ENCODE measurements at places on chromosomes 11 and 22. TPM values are rescaled to one million over a fixed set of nuclear protein-coding genes. Genes with fewer than 3 reads are reported as not detected.

Gene OR5B2
- polyA plus RNA-seq: 0.13 TPM

Gene CHRDL2
- polyA plus RNA-seq: 0.50 TPM

Gene SMTNL1
- polyA plus RNA-seq: 0.30 TPM

Gene TRIM49
- not detected for polyA plus RNA-seq

Gene DBX1
- not detected for polyA plus RNA-seq

Gene DMC1
- polyA plus RNA-seq: 6.4 TPM

Gene MUC15
- 3.1 TPM for polyA plus RNA-seq

Gene RASD2
- 2.6 TPM for polyA plus RNA-seq

Gene WBP2NL
- 2.8 TPM for polyA plus RNA-seq

Gene UCP2
- 63.6 TPM for polyA plus RNA-seq

Gene PATE2
- not detected for polyA plus RNA-seq

GRCh38 chr22:48061726-48062125, 1299.3 kb downstream of the TBC1D22A start:
- DNase-seq: no peak

- DNase-seq: no peak
These were observed 7.4 kb downstream of the PLXNB2 start for GRCh38 chr22:50299785-50300619.

- DNase-seq: no peak
These were observed 1.7 kb upstream of the CALCA start for GRCh38 chr11:14973621-14974514.

DNA sequence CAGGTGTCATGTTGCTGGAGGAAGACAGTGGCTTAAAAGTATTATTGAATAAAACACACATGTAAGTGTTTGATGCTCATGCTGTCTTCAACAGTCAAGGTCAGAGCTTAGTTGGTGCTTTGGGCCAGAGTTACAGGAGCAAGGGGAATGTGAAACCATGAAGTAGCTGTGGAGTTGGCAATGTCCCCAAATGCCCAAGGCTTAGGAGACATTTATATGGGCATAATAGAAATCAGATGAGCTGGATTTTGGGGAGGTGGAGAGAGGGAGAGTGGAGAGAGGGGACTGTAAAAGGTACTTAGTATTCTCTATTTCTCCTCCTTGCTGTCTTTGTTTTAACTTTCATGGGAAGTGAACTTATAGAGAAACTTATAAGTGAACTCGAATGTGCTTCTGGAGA, 407.8 kb downstream of the ETS1 start:
- DNase-seq: no peak

GRCh38 chr11:110200836-110201235, 95.6 kb downstream of the RDX start:
- no peak for DNase-seq

GRCh38 chr22:49617264-49617663, 210.4 kb downstream of the BRD1 start:
- no peak for DNase-seq

DNA sequence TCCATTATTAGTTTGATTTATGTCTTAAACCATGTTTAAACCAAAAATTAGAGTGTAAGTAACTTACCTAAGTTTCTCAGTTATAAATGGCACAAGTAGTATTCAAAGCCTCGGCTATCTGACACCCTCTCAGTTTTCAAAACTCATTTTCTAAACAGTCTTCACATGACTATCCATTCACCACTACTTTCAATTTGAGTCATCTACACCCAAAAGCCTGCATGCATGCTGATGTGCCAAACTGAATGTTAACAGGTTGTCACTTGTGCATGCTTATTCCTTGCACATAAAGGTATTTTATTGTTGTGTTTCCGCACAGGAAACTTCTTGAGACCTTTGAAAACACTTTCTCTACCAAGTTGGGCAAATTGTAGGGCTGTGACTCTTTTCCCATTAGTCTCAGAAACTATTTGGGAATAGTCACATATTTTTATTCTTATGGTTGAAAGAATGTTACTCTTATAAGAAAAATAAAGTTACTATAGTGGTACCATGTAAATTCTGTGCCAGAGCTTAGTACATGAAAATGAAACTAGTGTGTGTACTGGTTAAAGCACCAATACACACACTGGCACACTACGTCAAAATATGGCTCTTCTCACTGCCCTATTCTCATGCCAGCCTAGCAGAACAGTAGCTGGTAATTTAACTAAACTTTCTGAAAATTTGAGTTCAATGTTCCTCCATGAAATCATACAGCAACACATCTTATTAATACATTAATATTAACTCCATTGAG, 2.2 kb upstream of the OR51E2 start:
- DNase-seq: no peak

DNA sequence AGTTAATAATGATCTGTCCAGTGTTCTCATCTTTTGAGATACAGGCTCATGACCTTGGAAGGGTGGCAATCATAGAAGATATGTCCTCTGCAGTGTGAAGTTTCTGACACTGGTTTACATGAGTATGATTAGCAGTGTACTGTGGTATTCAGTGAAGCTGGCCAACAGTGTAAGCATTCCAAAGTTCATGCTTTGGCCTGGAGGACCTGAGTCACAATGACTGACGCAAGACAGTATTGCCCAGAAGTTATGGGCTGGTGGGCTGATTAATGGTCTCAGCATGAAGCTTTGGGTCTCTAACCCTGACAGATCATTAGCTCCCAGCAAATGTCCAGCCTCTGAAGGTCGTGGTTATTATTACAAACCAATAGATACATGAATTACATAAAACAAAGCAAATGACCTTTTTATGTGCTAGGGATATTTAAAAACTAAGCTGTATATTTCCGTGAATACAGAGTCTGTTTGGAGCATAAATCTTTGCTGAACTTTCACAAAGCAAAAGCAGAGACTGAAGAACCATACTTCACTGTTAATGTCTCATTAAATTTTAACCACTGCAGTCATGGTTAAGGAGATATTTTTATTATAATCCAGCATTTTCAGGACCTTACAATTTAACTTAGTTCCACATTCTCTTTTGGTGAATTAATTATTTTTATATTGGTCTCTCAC, 28.3 kb upstream of the USP47 start:
- peak; percentile 12 for DNase-seq

DNA sequence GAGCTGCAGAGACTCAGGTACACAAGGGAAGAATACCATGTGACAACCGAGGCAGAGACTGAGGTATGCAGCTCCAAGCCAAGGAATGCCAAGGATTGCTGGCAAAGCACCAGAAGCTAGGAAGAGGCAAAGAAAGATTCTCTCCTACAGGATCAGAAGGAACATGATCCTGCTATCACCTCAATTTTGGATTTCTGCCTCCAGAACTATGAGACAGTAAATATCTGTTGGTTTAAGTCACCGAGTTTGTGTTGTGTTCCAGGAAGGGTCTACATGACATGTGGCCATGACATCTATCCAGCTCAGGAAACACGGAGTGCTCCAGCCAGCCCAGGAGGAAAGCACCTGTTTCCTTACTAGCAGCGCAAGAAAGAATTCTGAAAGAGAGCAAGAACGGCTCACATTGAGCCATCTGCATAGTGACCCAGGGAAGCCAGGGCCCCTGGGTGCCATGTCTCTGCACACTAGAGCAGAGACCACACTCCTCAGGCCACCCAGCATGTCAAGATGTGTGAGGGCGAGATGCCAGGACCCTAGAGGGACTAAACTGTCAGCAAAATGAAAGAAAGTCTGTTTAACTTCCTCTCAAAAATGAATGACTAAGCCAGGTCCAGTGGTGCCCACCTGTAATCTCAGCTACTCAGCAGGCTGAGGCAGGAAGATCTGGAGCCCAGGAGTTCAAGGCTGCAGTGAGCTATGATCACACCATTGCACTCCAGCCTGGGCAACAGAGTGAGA, 35.6 kb upstream of the GALNT18 start:
- DNase-seq: no peak

GRCh38 chr11:32396331-32396730, 39.0 kb downstream of the WT1 start:
- DNase-seq: no peak

GRCh38 chr11:128239306-128239705, 348.1 kb downstream of the ETS1 start:
- DNase-seq: no peak

GRCh38 chr11:124961972-124962609, 8.1 kb downstream of the CCDC15 start:
- DNase-seq: peak; percentile 74

GRCh38 chr22:38755155-38755910, 465 bp downstream of the SUN2 start:
- DNase-seq: no peak

DNA sequence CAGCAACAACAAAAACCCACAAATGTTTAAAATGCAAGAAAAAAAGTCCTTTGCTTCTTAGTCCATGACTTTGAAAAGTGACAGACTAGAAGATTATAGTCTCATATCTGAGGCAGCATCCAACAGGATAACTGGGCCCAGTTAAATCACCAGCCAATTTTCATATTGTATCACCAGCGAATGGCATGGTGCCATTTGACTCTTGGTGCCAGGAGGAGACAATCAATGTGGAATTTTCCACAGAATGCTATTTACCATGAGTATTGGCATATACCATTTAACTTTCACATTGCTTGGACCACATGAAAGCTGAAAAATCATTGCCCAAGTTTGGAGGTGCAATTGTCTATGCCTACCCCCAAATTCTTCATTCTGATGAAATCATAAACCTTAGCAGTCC, 255.5 kb downstream of the TENM4 start:
- DNase-seq: no peak

GRCh38 chr11:117929142-117929915, at the start of gene TMPRSS13:
TMPRSS13 (minus strand) TSS chr11:117929402; CDS start chr11:117929307, 95 bp downstream.
- DNase-seq: no peak

DNA sequence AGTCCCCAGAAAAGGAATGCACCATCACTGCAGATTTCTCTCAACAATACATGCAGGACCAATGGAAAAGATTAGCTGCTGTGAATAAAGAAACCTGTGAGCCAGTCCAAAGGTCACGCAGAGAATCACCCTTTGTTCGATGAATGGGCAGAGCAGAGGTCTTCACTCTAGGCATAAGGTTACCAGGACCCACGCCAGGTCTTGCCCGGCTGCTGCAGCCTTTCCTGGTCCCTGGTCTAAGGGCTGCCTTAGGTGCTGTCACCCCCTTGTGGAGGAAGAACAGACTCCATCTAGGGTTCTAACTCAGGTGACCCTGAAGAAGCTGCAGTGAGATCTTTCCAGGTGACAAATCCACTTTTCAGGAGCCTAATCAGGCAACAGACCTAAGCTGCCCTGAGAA, 29.0 kb upstream of the NAP1L4 start:
- DNase-seq: peak; percentile 21

DNA sequence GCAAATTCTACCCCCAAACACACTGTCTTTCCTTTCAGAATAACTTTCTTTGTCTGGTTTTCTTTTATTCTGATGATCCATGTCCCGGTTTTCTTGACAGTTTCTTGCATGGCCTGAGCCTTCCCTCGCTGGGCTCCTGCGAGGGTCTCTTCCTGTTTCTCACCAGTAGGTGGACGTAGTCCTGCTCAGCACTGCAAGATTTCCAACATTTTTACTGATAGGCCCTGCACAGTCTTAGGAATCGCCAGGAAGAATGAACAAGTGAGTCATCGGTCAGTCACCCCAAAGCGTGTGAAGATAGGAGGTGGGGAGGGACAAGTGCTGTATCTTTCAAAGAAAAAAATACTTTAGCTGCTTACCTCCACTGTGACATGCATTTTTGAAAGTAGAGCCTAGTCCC, 16.9 kb upstream of the KIRREL3 start:
- no peak for DNase-seq

GRCh38 chr11:109856928-109857327, 236.3 kb upstream of the ZC3H12C start:
- no peak for DNase-seq

- DNase-seq: peak; percentile 30
These were observed 204.9 kb downstream of the CSNK2A3 start for GRCh38 chr11:11148104-11148509.

DNA sequence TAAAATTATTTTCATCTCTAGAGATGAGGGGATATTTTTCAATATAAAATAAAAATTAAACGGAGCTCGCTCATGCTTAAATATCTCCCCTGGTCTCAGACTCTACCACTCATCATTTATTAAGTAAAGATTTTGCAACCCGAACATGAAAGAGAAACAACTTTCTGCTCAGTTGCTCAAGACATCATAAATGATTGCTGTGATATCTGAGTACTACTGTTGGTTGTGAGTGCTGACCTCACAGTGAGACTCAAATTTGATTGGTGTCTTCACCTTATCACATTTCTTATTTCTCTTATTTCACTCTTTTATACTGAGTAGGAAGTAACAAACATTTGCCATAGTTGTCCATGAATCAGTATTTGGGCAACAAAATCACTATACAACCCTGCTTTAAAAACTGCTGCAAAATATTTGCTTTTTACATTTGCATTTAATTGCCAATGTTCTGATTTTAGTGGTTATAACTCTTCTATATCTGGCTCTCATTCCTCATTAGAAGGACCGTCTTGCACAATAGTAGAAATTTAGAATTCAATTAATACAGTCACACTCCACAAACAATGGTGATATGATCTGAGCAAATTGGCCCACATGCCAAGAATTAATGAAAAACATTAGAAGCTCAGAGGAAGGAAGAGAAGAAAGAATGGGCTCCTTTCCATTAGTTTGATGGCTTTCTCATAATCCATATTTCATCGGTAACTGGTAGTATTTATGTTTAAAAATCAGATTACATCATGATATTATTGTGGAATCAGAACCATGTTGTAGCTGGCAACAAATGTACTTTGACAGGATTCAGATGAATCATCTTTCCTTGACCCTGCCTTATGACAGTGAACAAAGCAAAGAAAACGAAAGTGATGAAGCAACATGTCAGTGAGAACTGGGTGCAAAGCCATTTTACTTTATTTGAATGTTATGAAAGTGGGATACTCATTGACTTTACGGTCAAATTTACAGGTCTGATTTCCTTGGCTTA, 973.6 kb upstream of the TENM4 start:
- no peak for DNase-seq

GRCh38 chr11:17714356-17714854, 5.0 kb upstream of the MYOD1 start:
- DNase-seq: no peak

GRCh38 chr11:86910592-86910991, 44.6 kb downstream of the FZD4 start:
- DNase-seq: no peak

- no peak for DNase-seq
These were observed 436.2 kb downstream of the BUD13 start for GRCh38 chr11:116336540-116336939.

GRCh38 chr11:9625162-9625561, 38.7 kb upstream of the SWAP70 start:
- DNase-seq: no peak

DNA sequence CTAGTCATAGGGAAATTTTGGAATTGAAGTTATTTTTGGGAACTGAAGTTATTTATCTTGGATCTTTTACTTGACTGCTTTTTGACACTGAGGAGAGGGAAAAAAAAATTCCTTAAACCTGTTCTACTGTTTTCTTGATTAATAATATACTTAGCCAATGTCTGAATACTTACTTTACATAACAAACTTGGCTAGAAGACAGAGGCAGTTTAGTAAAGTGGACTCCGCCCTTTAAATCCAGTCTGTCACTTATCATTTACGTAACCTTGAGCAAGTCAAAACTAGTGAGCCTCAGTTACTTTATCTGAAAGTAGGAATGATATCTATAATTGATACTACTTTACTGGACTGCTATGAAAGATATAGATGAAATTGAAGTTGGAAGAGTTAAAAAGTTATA, 19.5 kb downstream of the CTSC start:
- DNase-seq: no peak
